Tibial nerve (tissue), 4 donors: ENCODE measurements at places on chromosomes 5 and 9. TPM values are rescaled to one million over a fixed set of nuclear protein-coding genes. Genes with fewer than 3 reads are reported as not detected.

Gene SEC24A
- 12.7 TPM for total RNA-seq

Gene AHRR
- 1.2 TPM for total RNA-seq

Gene ENHO
- total RNA-seq = 22.1 TPM

Gene MYOT
- 27.2 TPM for total RNA-seq

Gene POLR3G
- 2.7 TPM for total RNA-seq

Gene CDX1
- total RNA-seq = not detected

Gene WNK2
- total RNA-seq = 10.8 TPM

Gene CEP120
- total RNA-seq = 26.6 TPM

Gene GTF3C5
- 69.3 TPM for total RNA-seq

Gene DBH
- total RNA-seq = 1.2 TPM

DNA sequence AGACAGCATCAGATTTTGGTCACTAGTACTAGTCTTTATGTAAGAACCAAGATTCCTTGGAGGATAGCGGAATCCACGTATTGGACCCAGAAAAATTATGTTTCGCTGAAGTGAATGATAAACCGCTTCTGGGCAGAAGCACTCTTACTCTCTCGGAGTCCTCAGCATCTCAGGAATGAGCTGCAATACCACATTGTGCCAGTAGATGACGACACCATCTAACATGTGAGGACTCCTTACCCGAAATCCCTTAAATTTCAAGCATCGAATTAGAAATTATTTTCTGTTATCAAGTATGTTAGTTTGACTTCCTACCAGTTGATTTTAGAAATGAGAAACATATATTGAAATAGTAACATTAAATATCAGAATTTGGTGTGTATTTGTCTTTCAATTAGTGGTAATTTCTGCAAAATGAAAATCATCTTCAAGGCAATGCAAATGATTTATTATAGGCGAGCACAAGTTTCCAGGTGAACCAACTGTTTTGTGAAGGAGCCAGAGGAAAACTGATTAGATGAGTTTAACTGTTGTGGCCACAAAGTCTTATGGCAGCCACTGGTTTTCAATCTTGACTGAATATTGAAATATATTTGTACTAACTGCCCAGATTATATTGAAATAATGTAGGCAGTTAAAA is 66.0 kb upstream of the CAMK4 start:
- DNase-seq = peak; percentile 99

DNA sequence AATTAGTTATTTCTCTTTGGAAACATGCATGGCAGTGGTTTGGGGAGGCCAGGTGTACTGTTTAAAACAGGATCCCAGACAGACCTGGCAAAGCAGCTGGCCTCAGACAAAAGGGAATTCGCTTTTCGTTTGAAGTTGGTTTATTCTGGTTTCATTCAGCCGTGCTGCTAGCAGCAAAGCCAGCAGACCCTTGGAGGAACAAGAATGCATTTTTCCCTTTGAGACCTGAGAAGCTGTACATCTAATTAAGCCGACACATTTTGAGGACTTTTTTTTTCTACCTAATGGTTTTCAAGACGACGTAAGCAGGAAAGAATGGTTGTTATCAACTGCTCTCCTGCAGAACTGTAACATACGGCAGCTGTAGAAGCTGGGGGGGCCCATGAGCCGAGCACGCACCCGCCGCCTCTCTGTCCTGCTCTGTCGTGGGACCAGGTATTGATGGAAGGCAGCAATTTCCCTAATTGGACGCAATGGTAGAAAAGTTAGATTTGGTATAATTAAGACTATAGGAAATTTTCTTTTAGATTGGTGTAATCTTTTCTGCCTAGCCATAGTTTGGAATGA is 13.6 kb downstream of the PLEKHG4B start:
- no peak for DNase-seq

DNA sequence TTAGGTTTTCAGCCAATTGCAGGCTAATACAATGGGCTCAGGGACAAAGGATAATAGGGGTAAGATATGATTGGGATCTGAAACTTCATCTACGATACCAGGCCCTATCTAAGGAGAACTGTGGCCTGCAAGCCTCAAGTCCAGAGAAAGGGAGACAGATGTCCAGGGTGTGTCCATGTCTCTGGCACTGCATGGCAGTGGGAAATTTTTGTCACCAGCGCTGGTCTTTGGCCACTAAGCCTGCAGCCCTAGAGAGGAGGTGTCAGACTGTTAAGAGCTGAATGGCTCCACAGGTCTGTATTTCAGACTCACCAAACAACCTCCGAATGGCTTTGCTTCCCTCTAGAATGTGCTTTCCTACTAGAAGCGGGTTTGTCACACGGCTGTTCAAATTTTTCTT is 6.6 kb upstream of the CNOT6 start:
- DNase-seq = no peak

- DNase-seq = no peak
Measured at GRCh38 chr5:66945389-66946349, 250.9 kb downstream of the CD180 start.

- DNase-seq = no peak
Measured at GRCh38 chr9:10396615-10397014, 216.2 kb downstream of the PTPRD start.

- DNase-seq = no peak
Measured at GRCh38 chr5:158317507-158317906, 458.6 kb upstream of the CLINT1 start.

- DNase-seq = no peak
Measured at GRCh38 chr5:148012801-148013200, 51.0 kb upstream of the SPINK5 start.

- DNase-seq = no peak
Measured at GRCh38 chr9:88168564-88168963, 30.3 kb upstream of the SPATA31C2 start.

DNA sequence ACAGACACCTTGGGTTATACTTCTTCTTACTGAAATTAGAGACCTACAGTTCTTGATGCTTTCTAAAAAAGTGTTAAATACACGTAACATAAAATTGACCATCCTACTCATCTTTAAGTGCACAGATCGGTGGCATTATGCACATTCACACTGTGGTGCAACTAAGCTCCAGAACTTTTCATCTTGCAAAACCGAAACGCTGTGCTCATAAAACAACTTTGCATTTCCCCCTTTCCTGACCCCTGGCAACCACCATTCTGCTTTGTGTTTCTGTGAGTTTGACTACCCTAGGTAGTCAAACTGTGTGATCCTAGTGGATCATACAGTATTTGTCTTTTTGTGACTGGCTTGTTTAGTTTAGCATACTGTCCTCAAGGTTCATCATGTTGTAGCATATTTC is 3.9 kb downstream of the MVB12B start:
- no peak for DNase-seq

- DNase-seq = no peak
Measured at GRCh38 chr9:83598487-83598886, 24.5 kb upstream of the IDNK start.

GRCh38 chr5:14219800-14220512 is 76.8 kb downstream of the TRIO start:
- no peak for DNase-seq

GRCh38 chr5:140039561-140039960 is 3.5 kb downstream of the NRG2 start:
- no peak for DNase-seq

- no peak for DNase-seq
Measured at GRCh38 chr5:179585941-179586401, 35.6 kb downstream of the RUFY1 start.

- DNase-seq = no peak
Measured at GRCh38 chr5:111697215-111697614, 59.8 kb downstream of the NREP start.

- DNase-seq = no peak
Measured at GRCh38 chr5:173688703-173689102, 72.3 kb upstream of the BOD1 start.

DNA sequence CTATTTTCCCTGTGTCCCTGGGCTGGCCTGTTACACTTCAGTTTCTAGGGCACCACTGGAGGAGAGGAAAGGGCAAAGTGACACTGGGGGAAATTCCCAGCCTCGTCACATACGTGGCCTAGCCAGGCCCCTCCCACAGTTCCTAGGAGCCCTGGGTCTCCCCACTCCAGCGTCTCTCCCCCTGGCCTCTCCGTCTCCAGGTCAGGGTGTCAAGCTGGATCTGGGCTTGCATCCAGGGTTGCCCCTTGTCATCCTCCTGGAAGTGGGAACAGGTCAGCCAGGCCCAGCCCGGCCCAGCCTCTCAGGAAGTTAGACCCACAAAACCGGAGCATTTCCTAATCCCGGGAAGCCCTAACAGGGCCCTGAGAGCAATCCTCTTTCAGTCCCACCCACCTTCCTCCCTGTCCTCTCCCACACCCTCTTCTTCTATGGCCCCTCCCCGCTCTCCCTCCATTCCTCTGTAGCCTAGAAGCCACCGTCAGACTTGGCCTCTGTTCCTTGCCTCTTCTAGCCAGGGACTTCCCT is 4.7 kb upstream of the TNIP1 start:
- DNase-seq = peak; percentile 50

DNA sequence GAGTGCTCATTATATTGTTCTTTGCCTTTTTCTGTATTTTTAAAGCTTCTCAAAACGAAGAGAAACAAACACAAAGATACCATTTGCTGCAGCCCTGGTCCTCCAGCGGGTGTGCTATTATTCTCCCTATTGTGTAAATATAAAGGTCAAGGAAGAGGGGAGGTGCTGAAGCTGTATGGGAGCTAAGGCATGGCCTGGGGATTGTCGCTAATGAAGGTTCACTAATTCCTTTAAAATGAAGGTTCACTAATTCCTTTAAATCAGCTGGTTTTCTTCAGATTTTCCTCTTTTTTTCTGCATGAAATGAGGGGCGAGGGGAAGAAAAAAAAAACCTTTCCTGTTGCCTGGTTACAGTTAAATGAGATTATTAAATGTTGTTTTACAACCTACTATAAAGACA is 74.5 kb upstream of the MAP1B start:
- DNase-seq = no peak

DNA sequence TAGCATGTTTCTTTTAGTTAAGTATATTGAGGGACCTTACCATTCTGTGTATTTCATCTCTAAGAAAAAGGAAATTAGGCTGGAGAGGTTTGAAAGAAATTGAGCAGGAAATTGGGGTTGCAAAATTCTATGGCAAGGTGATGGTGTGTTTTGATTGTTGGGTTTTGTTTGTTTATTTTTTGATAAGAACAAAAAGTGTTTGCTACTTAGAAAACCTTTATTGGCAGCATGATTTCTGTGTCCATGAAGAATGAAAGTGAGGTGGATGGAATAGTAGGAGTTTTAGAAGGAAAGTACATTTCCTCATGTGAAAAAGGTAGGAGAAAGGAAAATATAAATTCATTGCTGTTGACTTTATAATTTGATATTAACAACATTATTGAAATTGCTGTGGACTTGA is 167.1 kb downstream of the CD180 start:
- no peak for DNase-seq

DNA sequence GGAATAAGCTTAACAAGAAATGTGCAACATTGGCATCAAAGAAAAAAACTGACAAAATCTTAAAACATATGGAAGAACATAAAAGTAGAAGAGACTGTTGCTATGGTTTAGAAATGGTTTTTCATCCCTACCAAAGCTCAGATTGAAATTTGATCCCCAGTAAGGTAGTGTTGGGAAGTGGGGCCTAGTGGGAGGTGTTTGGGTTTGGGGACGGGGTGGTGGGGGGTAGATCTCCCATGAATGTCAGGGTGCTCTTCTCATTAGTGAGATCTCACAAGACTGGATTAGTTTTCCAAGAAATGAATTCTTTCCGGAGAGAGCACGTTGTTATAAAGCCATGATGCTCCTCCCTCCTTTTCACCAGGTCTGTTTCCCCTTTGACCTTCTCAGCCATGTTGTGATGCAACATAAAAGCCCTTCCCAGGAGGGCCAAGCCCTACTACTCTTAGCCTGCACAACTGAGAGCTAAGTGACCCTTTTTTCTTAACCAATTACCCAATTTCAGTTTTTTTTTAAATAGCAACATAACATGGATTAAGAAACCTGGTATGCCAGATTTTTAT is 10.6 kb downstream of the TMEM167A start:
- DNase-seq = no peak

DNA sequence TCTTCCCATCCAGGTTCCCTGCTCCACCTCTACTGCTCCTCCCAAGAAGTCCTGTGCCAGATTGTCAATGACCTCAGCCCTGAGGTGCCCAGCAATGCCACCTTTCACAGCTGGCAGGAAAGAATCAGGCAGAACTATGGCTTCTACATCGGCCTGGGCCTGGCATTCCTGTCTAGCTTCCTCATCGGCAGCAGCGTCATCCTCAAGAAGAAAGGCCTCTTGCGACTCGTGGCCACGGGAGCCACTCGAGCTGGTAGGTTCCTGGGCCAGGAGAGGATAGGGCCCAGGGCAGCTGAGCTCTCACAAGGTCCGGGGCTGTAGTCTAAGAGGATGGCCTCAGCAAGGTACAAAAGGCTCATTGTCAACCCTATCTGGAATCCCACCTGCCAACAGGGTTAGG is 3.1 kb downstream of the NIPAL4 start:
- no peak for DNase-seq

DNA sequence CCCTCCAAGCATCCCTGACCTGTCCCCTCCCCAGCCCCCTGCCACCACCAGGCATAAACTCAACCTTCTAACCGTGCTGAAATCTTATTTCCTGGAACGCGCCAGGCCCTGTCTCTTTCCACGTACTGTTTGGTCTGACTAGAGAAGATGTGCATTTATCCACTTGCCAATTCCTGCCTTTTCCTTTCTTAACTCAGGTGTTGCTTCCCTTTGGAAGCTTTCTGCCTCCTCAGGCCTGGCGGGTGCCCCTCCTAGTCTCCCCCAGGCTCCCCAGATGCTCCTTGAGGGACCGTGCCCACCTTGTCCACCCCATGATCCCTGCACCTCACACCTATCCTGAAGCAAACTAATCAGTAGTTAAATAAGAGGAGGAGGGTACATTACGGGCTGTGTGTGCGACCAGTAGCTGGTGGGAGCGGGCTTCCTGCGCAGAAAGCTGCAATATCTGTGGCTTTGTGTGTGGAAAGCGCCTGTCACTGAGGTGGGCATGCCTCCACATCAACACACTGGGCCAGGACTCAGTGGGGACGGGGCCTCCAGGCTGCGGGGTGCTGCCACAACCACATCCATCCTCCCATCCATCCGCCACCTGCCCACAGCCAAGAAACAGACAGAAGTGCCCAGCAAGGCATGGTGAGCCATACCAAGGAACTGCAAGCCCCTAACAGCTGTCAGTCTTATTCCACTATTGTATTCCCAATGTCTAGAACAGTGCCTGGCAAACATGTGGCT is 73.5 kb downstream of the COL23A1 start:
- DNase-seq = no peak

DNA sequence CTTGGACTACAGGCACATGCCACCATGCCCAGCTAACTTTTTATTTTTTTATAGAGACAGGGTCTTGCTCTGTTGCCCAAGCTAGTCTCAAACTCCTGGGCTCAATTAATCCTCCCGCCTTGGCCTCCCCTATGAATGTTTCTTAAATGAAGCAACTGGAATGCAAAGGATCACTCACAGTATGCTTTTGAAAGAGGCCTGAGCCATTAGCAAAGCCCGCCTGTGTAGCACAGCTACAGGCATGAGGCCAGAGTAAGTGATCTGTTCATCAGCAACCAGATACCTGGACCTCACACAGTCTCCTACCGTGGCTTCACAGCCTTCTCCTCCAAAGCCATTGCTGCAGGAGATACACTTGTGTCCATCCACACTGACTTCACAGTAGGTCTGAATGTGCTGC is 16.9 kb upstream of the RNF183 start:
- DNase-seq = no peak

GRCh38 chr5:109328626-109329025 is 81.1 kb downstream of the PJA2 start:
- DNase-seq = no peak
